ENCODE measurements at places on chromosomes 1 and 21.

DNA sequence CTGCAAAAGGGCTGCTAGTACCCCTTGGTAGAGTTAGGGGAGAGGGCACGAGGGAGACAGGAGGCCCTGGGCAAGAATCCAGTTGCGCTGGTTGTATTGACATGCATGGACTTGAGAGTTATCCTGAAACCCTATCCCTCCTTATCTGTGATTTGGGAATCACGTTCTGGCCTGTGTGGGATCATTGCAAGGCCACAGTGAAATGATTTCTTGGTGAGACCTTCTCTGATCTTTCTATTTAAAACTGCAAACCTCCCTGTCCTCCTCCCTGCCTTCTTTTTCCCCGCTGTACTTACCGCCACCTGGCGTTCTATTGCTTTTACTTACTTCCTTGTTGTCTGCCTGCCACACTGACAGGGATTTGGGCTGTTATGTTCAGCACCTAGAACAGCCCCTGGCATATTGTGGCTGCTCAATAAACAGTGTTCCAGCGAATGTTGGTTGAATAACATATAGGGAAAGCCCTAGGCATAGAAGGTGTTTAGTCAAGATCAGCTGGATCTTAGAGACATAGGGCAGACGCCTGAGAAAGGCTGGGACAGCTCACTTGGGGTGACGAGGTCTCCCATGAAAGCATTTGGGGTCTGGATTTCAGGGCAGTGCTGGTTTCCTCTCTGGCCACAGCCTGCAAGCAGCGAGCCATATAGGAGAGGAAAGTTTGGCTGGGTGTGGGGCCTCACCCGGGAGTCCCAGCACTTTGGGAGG, 25.6 kb downstream of the ALPL start:
- DNase-seq, result peak; percentile 43

- DNase-seq, result no peak
Measured at GRCh38 chr1:161013131-161013487, 7.8 kb downstream of the F11R start.

GRCh38 chr1:39652554-39652953, 13.1 kb upstream of the HEYL start:
- no peak for DNase-seq

DNA sequence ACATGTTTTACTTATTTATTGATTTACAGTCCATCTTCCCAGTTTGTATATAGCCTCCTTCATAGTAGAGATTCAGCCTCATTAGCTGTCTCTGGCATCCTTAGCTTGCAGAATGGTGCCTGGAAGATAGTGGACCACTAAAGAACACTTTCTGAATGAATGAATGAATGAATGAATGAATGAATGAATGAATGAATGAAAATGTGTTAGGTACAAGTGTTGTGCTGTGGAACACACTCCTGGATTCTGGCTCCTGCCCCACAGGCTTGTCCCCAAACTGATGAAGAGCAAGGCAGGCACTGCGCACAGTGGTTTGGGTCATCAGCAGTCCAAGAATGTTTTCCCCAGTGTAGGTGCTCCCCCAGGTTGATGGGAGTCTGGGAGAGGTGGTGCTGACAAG, 159.4 kb downstream of the ST6GALNAC5 start:
- DNase-seq, result no peak

GRCh38 chr1:43789604-43790550, 82.5 kb downstream of the ST3GAL3 start:
- no peak for DNase-seq

DNA sequence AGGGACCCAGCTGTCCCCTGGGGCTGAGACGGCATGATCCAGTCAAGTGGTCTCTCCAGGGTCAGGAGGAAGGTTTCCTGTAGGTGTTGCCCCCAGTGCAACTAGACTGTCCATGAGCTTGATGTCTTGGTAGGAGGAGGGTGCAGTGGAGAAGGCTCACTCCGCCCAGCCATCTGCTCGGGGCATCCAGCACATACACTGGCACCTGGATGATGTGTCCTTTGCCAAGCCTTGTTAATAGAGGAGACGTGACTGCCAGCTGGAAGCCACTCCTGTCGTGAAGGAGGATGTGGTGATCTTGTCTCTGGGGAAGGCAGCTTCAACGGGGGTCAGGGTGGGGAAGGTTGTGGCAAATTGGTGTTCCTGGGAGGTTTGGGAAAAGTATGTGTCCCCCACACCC, 6.2 kb downstream of the DISP3 start:
- DNase-seq, result no peak

DNA sequence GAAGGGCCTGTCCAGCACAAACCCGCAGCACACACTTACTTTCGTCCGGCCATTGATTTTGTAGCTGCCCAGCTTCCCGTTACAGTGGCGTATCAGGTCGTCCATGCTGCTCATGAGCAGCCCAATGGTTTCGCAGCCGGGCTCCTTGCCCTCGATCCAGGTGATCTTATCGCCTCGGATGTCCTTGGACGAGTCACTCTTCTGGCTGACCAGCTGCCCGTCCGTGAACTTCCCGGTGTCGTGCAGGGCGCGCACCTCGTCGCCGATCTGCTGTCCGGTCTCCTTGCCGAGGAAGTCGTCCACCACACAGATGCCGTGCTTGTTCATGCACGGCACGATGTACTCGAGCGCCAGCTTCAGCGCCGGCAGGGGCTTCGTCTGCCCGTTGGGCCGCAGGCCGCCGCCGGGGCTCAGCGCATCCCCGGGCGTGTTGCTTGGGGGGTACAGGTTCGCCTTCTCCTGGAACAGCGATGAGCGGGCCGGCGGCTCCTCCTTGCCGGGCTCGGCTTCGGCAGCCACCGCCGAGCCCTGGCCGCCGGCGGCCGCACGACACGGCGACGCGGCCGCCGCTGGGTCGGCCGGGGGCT, 1.0 kb downstream of the EGLN1 start:
- DNase-seq, result peak; percentile 49
